ENCODE measurements at places on chromosomes 3 and 15.
A peak's percentile ranks its signal among the peaks of the same experiment; 100 is the strongest.

DNA sequence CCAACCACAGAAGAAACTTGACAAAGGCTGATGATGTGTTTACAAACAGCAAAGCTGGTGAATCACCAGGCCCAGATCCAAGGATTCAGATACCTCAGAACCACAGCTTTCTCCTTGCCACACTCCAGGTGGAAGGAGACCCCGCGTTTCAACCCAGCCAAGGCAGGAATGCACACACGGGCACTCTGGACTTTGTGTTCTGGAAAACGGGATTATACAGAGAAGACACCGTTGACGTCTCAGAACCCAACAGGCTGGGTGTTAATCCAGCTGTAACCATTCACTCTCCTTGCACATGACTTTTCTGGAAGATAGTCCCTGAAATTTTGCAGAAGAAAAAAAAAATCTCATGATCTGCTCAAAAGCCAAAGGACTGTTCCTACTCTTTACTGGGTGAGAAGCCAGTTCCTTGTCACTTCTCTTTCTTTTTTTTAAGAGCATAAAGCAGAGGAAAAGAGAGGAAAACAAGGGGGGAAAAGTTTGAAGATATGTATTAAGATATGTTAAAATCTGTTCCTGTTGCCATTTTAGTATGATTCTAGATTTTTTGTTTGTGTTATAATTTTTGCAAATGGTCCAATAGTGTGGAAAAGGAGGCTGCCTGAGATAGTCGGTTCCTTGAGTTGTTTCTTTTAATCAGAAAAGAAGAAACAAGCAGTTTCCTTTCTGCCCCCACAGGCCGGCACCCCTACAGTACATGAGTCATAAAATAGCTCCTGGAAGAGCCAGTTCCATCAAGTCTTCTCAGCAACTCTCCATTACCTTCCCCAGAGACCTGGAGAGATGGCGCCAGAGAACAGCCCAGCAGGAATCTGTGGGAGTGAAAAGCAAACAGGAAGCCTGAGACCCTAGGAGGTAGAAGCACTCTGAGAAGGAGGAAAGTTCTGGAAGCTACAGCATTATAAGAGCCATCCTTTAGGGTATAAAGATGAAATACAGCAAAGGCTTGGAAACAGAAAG, 73.1 kb downstream of the RORA start:
- DNase-seq, result peak; percentile 20

DNA sequence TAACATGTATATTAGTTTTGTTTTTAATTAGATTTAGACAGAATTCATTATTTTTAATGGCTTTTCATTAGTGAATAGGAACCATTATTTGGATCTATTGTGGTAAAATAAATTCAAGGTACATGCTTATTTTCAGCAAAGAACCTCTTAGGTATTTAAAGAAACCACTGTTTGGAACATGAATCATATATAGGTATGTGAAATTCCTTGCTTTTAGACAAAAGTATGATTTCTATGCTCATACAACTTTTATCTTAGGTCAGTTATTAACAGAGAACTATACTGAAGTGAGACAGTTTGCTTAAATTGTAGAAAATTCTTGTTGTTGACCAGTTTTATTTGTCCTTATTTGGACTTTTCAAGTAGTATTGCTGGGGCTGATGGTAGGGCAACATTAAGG, 389.9 kb downstream of the FEZF2 start:
- no peak for DNase-seq

GRCh38 chr3:138686771-138687221, 78.2 kb downstream of the FAIM start:
- DNase-seq, result peak; percentile 90

DNA sequence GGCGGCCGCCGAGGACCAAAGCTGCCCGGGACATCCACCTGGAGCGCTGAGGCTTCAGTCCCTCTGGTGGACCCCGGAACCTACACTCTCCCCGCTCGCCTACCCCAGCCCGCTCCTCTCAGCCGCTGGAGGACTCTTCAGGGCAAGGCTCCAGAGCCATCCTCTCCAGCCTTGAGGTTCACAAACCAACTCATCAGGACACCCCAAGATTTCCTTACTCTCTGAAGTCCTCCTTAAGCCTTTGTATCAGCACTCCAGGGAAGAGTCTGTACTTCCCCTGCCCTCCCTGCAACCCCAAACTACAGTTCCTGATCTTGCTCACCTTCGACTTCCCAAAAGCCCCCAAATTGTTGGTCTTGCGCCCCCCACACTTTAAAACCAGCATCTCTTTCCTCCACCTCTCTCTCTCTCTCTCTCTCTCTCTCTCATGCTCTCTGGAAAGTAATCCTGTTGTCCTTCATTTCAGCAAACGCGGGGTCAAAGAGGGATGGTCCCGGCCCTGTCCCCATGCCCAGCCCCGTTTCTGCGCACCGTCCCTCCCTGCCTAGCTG, 438 bp downstream of the THBS1 start:
- DNase-seq, result no peak

GRCh38 chr3:157464321-157464720, 27.7 kb downstream of the PTX3 start:
- no peak for DNase-seq

Measured in fibroblast of skin of left quadriceps (primary cell).